Choroid plexus epithelial cell (primary cell): ENCODE measurements at places on chromosomes 13 and 19.
A peak's percentile ranks its signal among the peaks of the same experiment; 100 is the strongest.

DNA sequence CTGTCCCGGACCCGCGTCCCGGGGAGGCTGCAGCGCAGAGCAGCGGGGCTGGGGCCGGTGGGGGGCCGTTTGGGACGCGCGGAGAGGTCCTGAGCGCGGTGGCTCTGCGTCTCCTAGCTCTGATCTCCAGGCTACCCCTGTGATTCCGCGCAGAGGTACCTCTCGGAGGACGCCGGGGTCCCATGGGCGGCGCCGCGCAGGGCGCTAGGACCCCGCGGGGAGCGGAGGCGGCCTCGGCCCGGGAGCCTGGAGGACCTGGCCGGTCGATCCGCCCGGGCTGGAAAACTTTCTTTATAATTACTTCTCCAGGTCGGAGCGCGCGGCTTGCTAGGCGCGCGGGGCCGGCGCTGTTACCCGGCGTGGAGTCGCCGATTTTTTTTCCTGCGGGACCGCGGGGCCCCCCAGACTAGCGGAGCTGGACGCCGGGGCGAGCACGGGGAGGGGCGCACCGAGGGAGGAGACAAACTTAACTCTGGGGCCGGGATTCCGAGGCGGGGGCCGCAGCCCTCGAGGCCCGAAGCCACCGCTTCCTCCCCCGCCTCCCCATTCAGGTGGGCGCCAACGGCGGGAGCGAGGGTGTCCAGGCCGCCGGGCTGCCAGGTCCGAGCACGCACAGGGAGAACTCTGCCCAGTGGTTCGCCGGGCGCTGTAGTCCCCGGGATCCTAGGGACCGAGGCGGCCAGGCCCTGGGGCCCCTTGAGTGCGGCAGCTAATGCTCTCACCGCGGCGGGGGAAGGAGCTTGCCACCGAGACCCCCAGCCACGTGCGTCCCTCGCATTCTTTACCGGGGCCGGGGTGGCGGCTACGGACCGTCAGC is 848 bp upstream of the CEBPA start:
- peak; percentile 65 for DNase-seq

GRCh38 chr19:39130337-39131254 is 5.0 kb downstream of the PAK4 start:
- no peak for DNase-seq

DNA sequence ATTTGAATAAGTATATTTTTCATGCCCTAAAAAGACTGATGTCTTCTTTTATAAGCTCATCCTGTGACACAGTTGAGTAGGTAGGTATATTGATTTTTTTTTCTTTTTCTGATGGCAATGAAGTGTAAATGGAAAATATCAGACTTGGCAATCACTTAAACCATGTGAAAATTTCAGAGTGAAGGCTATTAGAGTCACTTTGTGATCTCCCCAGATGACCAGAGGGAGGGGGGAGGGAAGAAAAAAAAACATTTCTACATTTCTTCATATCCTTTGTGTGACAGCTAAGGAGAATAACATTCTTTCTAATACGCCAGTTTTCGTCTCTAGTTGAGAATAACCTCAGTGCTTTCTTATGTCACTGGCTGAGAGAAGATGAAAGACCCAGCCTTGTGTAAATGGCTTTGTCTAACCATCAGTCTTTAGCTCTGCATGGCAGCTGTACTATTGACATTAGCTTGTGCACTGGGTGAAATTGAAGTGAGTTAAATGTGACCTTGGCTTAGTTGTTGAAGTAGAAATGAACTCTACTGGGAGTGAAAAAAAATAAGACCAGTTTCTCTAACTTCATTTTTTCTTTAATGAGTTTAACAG is 332.1 kb upstream of the DACH1 start:
- DNase-seq = no peak

DNA sequence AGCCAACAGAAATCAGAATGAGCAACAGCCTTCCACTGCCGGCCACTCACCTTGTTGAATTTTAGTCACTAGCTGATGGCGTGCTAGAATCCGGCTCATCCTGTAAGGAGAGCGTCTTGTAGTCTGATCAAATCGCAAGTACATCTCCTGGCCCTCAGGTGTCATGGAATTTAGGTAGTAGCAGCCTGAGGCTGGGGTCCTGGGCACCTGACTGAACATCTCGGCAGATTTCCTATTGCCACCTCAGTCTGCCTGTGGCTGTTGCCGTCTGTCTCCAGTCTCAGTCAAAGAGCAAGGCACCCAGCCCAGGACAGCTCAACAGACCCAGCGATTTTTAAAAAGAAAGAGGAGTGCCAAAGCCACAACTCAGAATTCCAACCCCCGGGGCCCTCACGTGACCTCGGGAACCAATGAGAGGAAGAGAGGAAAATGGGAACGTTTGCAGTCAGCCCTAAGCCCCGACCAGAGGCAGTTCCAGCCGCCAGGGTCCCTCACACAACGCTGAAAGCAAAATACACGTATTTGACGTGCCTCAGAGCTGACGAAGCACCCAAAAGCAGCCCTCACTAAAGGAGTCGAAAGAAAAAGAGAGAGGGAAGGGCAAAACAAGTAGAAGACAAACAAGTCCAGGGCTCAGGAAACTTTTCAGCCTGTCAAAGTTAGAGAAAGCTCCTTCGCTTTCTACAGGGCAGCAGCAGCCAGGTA is at the start of gene STARD13:
TSS of gene STARD13 (minus strand) at position 336 of the 705 bp plus-strand sequence. CDS start at position 219, 117 bp downstream.
- peak; percentile 98 for DNase-seq

DNA sequence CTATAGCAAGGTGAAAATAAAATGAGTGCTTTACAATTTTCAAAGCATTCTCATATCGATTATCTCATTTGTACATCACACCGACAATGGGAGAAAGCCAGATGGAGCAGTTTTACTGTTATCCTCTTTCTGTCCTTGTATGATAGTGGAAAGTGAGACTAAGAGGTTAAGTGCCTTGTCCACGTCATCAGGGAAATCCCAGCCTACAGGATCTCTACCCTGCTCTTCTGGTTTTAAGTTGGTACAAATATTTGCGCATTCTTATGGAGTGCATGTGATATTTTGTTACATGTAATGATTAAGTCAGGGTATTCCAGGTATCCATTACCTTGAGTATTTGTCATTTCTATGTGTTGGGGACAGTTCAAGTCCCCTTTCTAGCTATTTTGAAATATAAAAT is 12.4 kb upstream of the ENOX1 start:
- DNase-seq = no peak

- DNase-seq = peak; percentile 24
Measured at GRCh38 chr13:20121159-20121525, 39.7 kb downstream of the GJA3 start.

DNA sequence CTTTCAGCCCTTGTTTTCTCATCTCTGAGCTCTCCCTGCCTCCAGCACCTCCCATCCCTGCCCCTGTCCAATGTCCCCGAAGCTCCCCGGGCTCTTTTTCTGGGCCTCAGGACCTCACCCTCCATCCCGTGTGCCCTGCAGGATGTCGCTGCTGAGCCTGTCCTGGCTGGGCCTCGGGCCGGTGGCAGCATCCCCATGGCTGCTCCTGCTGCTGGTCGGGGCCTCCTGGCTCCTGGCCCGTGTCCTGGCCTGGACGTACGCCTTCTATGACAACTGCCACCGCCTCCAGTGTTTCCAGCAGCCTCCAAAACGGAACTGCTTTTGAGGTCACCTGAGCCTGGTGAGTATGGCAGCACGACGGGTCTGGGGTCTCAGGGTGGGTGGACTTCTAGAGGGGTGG is 51.1 kb upstream of the CYP4F8 start:
- DNase-seq = no peak

GRCh38 chr13:79108914-79109643 is 297.0 kb downstream of the RBM26 start:
- no peak for DNase-seq

GRCh38 chr13:22211876-22212275 is 541.0 kb downstream of the FGF9 start:
- no peak for DNase-seq

DNA sequence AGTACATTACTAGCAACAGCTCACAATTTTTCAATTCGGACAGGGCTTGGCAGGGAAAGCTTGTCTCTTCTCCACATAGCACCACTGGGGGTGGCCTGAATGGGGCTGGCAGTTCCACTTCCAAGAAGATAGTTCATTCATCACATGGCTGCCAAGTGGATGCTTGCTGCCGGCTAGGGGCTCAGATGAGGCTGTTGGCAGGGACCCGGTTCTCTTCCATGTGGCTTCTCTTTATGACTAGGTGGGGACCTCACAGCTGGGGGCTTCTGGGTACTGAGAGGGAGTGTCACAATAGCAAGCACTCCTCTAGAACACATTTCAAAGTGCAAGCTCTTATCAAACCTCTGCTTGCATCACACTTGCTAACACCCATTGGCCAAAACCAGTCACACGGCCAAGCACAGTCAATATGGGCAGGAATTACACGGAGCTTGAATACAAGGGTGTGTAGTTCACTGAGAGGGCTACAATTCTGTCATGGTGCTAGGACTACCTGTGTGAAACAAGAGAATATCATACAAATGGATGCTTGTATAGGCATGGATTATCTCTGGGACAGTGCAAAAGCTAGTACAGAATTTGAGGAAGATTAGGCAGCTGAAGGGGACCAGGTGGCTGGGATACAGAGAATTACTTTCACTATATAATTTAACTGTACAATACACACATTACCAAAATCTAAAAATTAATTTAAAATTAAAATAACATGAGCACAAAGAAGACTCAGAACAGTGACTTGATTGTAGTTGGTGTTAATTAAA is 32.3 kb downstream of the ATP7B start:
- DNase-seq = peak; percentile 17

- DNase-seq = peak; percentile 20
Measured at GRCh38 chr13:48626726-48627451, 26.8 kb upstream of the CYSLTR2 start.

- DNase-seq = no peak
Measured at GRCh38 chr13:84606616-84607015, 724.3 kb upstream of the SLITRK1 start.

DNA sequence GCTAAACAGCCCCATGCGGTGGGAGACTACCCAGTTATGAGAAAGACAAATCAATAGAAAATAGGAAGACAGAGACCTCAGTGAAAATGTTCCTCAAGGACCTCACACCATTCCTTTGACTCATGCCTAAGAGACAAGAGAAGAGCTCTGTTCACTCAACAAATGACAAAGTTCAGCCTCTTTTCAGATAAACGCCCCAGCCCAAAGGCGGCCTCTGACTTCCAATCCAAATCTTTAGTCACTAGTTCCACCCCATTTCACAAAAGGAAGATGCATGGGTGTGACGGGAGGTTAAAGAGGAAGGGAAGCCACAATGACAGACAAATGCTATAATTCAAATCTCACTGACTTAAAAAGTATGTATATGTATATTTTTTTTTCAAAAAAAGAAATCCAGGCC is 8.1 kb downstream of the CARS2 start:
- DNase-seq = no peak

DNA sequence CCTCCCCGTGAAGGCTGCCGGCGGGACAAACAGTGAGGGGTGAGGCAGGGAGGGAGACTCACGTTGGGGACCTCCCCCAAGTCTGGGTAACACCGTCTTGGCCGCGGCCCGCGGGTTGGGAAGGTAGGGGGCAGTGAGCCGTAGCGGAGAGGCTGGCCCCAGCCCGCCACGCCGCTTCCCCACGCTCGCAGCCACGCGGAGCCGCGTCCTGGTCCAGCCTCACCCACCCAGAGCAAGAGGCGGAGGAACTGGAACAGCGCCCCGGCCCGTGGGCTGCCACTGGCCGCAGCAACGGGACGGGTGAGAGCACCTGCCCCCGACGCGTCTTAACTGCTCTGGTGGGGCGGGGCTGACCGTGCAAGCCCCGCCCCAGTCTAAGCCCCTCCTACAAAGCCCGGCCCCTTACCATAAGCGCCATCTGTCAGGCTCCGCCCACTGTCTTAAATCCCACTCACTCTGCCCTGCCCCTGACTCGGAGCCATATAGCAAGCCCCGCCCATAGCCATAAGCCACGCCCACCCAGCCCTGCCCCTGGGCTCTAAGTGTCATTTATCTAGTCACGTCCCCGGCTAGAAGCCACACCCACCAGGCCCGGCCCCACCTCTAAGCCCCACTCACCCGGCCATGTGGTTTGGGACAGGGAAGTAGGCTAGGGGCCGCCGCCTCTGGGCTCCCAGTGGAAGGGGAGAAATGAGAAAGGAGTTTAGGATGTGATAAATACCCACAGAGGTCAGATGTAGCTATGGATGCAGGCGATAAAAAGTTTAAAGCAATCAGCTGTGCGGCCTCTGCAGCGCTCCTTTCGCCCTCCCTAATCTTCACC is 2.1 kb upstream of the CCL25 start:
- DNase-seq = peak; percentile 74

DNA sequence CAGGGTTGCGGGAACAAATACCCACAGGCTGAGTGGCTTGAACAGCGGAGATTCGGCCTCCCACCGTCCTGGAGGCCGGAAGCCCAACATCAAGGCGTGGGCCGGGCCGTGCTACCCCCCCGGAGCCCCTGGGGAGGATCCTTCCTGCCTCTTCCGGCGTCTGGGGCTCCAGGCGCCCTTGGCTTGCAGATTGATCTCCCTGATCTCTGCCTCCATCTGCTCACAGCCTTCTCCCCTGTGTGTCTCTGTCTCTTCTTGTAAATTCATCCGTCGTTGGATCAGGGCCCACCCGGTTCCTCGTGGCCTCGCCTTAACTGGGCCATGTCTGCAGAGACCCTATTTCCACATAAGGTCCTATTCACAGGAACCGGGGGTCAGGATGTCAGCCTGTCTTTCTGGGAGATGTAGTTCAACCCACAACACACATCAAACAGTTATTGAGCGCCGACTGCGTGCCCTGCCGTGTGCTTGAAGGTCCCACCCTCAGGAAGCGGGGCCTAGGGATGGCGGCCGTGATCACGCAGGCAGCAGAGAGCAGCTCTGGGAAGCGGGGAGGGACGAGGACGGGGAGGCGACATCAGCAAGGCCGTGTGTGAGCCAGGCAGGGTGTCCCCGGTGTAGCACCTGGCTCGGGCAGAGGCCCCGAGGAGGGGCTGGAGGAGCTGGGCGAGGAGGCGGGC is 21.3 kb downstream of the HCN2 start:
- peak; percentile 95 for DNase-seq

- DNase-seq = no peak
Measured at GRCh38 chr13:25977671-25978070, 74.1 kb downstream of the SHISA2 start.

GRCh38 chr19:50513746-50514345 is at the start of gene ASPDH:
Gene ASPDH, minus strand, starts transcription at chr19:50513913. Its CDS starts 90 bp downstream, at chr19:50513823.
- DNase-seq = no peak

DNA sequence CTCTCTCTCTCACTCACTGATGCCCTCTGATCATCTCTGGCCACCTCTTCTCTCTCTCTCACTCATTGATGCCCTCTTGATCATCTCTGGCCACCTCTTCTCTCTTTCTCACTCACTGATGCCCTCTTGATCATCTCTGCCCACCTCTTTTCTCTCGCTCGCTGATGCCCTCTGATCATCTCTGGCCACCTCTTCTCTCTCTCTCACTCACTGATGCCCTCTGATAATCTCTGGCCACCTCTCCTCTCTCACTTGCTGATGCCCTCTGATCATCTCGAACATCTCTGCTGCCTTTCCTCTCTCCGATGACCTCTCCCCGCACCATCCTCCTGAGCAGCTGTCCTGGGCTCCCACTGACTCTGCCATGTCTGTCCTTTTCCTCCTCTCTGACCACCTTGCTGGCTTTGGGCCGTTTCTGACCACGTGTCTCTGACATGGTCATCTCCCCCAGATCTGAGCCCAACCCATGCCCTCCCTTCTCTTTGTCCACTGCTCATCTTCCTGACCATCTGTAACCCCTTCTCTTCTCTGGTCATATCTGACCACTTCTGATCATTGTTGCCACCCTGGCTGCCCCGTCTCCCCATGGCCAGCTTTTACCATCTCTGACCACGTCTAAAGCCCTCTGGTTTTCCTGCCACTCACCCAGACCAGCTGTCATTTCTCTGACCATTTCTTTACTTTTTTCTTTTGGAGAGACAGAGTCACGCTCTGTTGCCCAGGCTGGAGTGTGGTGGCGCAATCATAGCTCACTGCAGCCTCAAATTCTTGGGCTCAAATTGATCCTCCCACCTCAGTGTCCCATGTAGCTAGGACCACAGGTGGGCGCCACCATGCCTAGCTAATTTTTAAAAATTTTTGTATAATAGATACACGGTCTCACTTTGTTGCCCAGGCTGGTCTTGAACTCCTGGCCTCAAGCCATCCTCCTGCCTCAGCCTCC is 2.4 kb downstream of the LRFN3 start:
- no peak for DNase-seq
